ENCODE measurements at places on chromosomes 2 and 18. TPM values are rescaled to one million over a fixed set of nuclear protein-coding genes. Genes with fewer than 3 reads are reported as not detected.

- no peak for DNase-seq
Measured at GRCh38 chr18:45430041-45430440, 185.2 kb upstream of the SLC14A2 start.

DNA sequence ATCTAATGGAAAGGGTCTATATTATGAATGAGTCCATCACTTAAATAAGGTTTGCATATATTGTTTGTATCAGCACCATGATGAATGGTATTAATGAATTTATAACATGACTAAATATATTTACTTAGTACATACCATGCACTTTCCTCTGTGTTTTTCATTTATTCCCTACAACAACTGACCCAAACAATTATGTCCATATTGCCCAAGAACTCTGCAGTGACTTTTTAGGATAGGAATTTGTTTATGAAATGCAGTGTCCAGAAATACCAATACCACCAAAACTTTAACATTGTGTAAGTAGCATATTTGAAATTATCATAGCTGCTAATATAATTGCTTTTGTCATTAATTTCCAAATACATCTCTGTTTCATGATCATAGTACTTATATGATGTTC is 119.7 kb downstream of the WDR7 start:
- no peak for DNase-seq

DNA sequence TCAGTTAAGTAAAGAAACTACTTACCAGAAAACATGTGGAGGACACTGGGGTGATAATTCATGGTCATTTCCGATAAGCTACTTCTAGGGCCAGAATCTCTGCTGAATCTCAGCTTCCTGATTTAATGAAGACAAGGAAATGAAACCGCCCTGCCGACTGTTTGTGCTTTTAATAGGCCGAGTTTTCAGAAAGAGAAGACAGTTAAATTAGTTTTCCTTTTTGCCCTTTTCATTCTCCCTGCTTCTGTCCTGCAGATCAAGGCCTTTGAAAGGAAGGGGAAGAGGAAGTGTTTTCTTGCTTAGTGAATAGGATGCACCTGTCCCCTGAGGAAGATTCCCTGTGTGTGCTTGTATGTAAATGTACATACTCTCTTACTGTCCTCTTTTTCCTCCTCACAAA is 126.6 kb downstream of the SH3RF3 start:
- no peak for DNase-seq

- no peak for DNase-seq
Measured at GRCh38 chr2:43011158-43011491, 215.3 kb downstream of the ZFP36L2 start.

Gene RSAD2
- total RNA-seq, result 6.0 TPM

Gene SLC4A5
- total RNA-seq, result 2.8 TPM

All from right cardiac atrium (tissue), 5 donors.